ENCODE measurements at places on chromosomes 13 and 19.

- DNase-seq: no peak
These were observed 20.8 kb downstream of the ERICH6B start for GRCh38 chr13:45594764-45595163.

DNA sequence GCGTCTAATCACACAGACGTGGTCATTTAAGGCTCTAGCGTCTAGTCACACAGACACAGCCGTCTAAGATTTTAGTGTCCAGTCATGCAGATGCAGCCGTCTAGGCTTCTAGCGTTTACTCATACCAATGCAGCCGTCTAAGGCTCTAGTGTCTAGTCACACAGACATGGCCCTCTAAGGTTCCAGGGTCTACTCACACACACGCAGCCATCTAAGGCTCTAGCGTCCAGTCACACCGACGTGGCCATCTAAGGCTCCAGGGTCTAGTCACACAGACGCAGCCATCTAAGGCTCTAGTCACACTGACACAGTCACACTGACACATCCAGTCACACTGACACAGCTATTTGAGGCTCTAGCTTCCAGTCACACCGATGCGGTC, 55.7 kb downstream of the KLF2 start:
- DNase-seq: no peak

- DNase-seq: no peak
These were observed 1.5 kb downstream of the WIZ start for GRCh38 chr19:15448044-15448777.

GRCh38 chr19:38786572-38787265, 2.3 kb upstream of the LGALS7B start:
- no peak for DNase-seq

DNA sequence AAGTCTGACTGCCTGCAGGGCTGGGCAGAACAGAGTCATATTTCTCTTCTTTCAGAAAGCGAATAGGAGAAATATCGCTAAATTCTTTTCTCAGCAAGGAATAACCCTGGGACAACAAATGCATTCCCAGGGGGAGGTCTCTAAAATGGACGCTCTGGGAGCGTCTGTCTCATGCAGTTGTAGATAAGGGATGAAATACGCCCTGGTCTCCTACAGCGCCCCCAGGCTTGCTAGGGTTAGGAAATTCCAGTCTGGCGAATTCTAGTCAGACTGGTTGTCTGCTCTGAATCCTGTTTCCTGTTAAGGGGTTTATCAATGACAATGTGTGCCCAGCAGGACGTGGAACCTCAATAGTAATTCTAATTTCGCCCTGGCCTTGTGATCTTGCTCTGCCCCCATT, 1214.1 kb downstream of the DIAPH3 start:
- no peak for DNase-seq

- no peak for DNase-seq
These were observed 77.8 kb downstream of the TUBGCP3 start for GRCh38 chr13:112510002-112510780.

GRCh38 chr13:48979892-48980291, 4.2 kb downstream of the FNDC3A start:
- no peak for DNase-seq

- no peak for DNase-seq
These were observed 390.4 kb downstream of the RFC3 start for GRCh38 chr13:34208336-34208735.

DNA sequence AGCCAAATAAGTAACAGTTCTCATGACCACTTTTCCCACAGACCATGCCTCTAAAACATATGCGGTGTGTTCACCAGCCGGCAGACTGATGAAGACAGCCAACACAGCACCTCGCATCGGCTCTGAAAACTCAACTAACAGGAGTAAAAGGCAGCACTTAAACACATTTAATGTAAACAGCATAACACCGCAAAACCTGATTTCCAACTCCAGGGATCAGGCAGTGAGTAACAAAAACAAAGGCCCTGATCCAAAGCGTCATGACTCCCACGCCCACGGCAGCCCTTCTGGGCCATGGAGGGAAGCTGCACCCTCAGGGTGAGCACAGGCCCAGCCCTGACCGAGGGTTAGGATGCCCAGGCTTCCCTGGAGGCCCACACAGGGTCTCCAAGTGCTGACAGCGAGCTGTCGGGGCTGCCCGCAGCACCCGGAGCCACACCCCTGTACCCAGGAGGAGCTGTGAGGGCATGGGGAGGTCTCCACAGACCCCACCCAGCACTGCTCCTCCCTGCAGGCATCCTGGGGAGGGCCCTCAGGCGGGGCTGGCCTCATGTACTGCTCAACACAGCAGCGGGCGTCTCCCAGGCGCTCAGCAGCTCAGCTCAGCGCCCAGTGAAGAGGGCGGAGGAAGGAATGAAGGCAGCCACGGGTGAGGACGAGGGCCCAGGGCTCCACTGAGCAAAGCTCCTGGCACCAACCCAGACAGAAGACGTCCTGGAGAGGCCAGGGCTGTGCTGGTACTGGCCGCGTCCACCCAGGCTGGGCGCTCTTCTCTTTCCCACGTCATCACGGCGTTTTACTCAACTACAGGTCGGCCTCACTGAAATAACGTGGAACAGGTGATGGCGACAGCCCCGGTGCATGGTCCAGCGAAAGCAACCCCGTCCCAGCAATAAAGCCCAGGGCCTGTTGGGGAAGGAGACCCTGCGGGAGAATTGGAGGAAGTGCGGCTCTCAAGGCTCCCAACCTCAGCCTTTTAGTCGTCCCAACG, 53.7 kb downstream of the RASA3 start:
- no peak for DNase-seq

DNA sequence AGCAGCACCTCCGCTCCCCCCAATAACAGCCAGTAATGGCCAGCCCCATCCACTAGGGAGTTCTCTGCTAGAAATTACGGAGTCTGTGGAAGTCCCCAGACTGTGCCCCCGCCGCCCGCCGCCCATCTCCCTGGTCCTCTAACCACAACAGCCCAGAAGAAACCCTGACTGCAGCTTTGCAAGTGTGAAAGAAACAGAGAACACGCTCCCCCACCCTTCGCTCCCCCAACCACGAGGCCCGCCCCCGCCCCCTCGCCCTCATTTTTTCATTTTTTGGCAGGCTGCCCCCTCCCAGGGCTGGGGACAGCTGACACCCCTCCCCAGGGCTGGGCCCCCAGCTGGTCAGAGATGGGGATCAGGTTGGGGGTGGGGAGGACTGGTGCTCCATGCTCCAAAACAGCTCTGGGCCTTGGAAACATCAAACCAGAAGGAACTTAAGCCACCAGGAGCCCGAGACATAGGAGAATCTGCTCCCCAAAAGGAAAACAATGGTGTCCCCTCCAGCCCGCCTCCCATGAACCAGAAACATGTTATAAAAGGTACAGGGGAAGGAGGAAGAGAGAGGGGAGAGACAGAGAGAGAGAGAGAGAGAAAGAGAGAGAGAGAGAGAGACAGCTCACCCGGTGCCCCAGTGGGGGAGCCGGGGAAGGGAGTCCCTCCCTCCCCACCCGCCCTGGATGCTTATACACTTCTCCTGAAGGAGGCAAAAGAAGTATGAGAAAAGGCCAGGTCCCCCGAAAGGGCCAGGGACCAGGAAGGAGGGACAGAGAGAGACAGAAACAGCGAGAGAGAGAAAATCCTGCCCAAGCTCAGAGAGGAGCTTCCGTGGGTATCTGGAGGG, 29.8 kb upstream of the ASF1B start:
- DNase-seq: peak; percentile 24

DNA sequence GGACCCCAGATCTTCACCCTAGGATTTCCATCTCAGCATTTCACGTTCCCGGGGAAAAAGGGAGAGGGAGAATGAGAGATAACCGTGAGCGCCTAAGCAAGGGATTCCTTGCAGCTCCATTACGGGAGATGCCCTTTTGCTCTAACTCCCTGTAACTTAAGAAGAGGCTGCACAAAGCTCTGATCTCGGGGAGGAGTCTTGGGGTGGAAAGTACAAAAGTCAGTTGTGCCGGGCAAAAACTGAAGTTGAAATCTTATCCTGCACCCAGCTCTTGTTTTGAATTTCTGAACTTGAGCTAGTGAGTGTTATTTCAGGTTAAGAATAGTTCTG, 256.4 kb upstream of the SOX21 start:
- no peak for DNase-seq

DNA sequence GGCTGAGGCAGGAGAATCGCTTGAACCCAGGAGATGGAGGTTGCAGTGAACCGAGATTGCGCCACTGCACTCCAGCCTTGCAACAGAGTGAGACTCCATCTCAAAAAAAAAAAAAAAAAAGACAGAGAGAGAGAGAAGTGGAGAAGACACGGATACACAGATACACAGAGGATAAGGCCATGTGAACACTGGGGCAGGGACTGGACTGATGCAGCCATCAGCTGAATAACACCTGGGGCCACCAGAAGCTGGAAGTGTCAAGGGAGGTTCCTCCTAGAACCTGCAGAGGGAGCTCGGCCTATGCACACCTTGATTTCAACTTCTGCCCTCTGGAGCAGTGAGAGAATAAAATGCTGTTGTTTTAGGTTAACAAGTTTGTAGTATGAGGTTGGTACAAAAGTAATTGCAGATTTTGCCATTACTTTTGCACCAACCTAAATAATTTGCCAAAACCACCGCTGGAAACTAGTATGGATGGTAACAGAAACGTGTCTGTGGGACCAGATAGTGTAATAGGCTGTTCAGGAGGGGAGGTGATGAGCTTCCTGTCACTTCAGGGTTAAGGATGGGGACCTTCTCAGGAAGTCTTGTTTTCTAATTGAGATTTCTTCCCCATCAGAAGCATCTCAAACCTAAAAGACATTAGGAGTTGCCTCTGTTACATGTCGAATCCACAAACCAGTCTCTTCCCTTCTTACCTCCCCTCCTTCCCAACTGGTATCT, 36.4 kb upstream of the IGSF23 start:
- no peak for DNase-seq

DNA sequence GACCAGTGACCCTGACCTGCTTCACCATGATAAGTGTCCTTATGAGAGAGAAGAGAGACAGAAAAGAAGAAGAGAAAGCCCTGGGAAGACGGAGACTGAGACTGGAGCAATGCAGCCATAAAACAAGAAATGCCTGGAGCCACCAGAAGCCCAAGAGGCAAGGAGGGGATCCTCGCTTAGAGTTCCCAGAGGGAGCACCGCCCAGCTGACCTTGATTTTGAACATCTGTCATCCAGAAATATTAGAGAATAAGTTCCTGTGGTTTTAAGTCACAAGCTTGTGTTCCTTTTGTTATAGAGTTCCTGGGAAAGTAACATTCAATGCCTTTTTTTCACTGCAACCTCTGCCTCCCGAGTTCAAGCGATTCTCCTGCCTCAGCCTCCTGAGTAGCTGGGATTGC, 20.2 kb downstream of the CERS1 start:
- no peak for DNase-seq

GRCh38 chr19:29247872-29248271, 34.9 kb upstream of the UQCRFS1 start:
- DNase-seq: no peak

DNA sequence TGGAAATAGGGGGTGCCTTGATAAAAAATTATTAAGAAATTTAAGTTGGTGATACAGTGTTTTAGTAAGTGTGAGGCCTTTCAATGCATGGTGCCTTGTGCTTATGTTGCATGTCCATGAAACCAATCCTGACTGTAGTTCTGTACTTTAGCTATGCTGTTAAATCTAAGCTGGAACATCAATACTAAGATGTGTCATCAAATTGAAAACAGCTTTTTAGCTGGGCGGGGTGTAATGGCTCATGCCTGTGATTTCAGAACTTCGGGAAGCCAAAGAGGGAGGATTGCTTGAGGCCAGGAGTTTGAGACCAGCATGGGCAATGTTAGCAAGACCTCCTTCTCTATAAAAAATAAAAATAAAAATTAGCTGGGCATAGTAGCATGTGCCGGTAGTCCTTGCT, 930.3 kb upstream of the PCDH9 start:
- no peak for DNase-seq

DNA sequence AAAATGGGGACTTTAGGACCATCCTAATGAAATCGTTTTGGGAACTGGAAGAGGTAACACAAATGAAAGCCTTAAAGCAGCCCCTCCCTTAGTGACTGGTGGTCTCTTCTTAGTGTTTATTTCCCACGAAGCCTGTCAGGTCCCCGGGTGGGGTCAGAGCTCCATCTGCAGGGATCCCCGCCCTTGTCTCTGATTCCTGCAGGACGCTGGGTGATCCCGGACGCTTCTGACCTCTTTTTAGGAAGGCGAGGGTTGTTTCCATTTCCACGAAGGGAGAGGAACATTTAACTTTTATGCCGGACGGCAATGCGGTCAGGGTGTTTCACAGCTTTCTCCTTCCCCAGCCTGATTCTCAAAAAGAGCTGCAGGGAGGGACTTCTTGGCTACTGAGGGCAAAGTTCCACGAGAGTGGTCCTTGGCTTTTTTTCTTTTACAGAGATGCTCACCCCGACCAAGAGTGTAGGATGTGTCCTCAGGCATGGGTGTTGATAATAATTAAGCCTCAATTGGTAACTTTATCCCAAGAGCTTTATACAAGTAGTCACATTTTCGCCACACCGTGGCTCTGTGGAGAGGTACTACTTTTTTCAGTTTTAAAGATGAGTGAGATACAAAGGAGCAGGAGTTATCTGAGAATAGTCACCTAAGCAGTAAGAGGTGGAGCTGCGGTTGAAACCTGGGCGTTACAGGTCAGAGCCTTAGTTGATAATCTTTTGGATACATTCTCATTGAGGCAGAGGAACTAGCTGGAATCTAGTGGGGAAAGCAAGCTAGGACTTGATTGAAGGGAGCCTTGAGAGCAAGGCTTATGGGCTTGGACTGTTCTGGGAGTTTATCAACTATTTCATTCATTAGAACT, 813 bp downstream of the ZNF284 start:
- DNase-seq: no peak

DNA sequence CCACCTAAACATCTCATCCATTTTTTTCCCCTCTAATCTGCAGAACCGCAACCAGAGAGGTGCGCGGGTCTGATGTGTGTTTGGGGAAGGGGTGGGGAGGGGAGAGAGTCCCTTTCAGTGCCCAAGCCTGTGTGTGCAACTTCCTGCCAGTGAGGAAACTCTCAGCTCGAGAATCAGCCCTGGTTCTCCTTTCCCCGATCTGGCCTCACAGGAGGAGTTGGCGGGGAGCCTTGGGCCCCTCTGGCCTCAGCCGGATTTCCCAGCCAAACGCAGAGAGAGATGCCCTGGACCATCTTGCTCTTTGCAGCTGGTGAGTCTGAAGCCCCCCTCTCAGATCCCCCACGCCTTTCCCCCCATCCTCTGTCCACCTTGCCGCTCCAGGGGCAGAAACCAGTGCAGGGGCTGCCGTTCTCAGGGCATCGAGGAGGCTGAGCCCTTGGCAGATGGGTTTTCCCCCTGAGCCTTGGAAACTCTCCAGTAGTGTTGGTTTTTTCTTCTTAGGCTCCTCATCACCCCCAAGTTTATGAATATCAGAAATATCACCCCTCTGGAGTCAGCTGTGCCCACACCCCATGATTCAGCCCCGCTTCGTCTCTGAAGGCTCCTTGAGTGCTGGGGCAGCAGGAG, at the start of gene C19orf38:
Gene C19orf38 (plus strand): TSS at position 186 of the 627 bp plus-strand sequence. CDS start 94 bp downstream, at position 280.
- no peak for DNase-seq

DNA sequence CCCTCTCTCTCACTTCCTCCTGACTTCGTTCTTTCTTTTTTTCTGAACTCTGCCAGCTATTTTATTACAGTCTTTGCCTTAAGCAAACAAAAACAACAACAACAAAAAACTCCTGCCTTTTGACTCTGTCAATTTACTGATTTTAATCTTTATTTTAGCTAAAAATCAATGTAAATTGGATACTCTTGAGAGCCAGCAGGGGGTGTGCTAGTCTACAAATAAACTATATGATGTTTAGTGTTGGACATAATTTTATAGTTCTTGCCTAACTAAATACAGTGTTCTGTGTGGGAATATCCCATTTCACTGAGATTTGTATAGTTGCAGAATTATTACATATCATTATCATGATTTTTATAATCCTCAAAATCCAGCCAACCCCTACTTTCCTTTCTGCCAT, 1199.9 kb upstream of the SPRY2 start:
- no peak for DNase-seq
